ENCODE measurements at places on chromosomes 1 and 21.

- no peak for DNase-seq
These were observed 58.9 kb upstream of the CTTNBP2NL start for GRCh38 chr1:112337028-112337531.

GRCh38 chr1:148363439-148363810 lies 119.7 kb downstream of the PPIAL4G start:
- no peak for DNase-seq

GRCh38 chr1:92095874-92096273 lies 15.7 kb downstream of the BTBD8 start:
- DNase-seq = no peak

- no peak for DNase-seq
These were observed 159.8 kb upstream of the USP24 start for GRCh38 chr1:55374801-55375616.

DNA sequence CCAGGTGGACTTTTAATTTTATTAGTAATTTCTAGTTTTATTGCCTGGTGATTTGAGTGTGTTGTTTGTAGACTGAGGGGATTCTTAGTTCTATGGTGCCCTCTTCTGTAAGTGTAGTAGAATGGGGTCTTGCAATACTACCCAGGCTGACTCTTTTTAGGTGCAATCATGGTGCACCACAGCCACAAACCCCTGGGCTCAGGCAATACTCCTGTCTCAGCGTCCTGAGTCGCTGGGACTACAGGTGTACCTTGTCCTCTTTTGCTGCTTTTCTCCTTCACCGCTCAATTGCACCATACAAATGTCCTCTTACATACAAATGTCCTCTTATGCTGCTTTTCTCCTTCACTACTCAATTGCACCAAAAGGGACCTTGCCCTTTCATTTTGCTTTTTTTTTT lies 43.1 kb downstream of the SCP2 start:
- no peak for DNase-seq

GRCh38 chr1:109959974-109960744 lies 24.4 kb upstream of the AHCYL1 start:
- no peak for DNase-seq

DNA sequence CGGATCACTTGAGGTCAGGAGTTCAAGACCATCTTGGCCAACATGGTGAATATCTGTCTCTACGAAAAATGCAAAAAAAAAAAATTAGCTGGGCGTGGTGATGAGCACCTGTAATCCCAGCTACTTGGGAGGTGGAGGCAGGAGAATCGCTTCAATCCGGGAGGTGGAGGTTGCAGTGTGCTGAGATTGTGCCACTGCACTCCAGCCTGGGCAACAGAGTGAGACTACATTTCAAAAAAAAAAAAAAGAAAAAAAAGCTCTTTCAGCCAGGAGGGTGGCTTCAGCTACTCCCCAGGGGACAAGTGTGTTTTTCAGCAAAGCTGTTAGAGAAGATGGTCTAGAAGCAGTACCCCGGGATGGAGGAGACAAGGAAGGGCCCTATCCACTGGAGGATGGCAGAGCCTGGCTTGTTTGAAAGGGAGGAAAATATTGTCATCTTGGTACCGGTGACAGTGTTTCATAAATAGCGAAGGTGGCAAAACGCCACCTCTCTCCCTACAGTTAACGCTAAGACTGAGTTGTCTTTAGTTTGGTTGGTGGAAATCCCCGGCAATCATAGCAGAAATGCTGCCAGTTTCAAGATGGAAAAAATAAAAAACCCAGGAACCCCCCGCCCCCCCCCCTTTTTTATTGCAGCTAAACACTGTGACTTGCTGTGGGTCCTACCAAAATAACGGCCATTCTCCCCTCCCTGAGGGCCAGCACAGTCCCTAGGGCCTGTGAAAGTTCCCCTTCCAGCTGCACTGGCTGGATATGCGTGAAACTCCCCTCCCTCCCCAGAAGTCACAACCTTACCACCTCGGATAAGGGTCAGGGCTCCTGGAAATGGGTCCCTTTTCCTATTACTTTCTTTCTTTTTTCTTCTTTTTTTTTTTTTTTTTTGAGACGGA lies 3.5 kb downstream of the PIK3CD start:
- DNase-seq = no peak

GRCh38 chr1:156852418-156852874 lies 6.5 kb downstream of the INSRR start:
- DNase-seq = no peak

GRCh38 chr1:191279266-191279800 lies 801.7 kb upstream of the BRINP3 start:
- no peak for DNase-seq

GRCh38 chr1:74340656-74341055 lies 105.5 kb downstream of the TNNI3K start:
- no peak for DNase-seq

GRCh38 chr1:219772265-219773036 lies 155.9 kb downstream of the SLC30A10 start:
- no peak for DNase-seq

DNA sequence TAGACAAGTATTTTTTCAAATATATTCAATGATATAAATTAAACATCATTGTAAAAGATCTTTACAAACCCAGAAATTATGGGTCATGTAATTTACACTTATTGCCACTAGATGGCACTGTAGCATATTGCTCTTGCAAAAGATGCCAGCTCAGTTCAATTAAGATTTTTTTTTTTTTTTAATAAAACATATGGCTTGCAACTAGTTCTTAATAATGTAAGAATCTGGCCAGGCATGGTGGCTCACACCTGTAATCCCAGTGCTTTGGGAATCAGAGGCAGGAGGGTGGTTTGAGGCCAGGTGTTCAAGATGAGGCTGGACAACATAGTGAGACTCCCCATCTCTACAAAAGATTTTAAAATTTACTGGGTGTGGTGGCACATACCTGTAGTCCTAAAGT lies 49.4 kb upstream of the DESI2 start:
- no peak for DNase-seq

GRCh38 chr1:222314839-222315238 lies 233.1 kb downstream of the HHIPL2 start:
- DNase-seq = no peak

- no peak for DNase-seq
These were observed 95.9 kb upstream of the CCDC190 start for GRCh38 chr1:162956922-162957321.

- DNase-seq = no peak
These were observed 23.5 kb downstream of the UBE2T start for GRCh38 chr1:202317941-202318925.

- DNase-seq = no peak
These were observed 5.6 kb upstream of the AKR1A1 start for GRCh38 chr1:45545019-45545493.

GRCh38 chr1:230465691-230466090 lies 39.6 kb upstream of the PGBD5 start:
- no peak for DNase-seq

DNA sequence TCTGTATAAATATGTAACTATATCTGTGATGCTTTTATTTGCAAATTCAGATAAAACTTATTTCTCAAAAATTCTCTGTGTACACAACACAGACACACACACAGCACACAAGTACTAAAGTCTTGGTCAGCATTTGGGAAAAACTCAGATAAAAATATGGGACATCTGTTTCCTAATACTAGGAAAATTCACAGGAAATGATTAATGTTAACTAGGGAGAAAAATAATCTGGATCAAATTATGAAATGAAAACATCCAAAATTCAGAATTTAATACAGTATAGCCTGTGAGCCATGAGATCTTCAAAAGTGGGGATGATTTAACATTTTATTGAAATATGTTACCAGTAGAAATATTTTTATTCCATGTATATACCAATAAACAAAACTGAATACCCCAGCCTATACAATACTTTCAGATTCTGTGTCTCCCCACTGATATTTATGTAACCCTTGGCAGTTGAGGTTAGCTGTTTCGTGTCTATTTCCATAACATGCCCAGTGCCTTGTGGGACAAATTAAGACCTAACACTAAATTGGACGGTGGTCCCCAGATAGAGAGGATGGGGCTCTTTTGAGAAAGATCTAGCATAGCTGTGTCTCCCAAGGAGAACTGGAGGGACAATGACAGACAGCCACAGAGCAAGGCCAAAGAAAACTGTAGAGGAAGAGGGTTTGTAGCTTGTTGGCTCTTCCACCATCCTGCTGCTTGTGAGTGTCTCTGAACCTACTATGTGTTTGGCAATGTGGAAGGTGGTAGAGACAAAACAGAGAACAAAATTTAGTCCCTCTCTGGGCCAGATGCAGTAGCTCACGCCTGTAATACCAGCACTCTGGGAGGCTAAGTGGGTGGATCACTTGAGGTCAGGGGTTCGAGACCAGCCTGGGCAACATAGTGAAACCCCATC lies 47.2 kb downstream of the GNG12 start:
- DNase-seq = no peak

- DNase-seq = no peak
These were observed 680.1 kb downstream of the MATN1 start for GRCh38 chr1:30043256-30043655.

DNA sequence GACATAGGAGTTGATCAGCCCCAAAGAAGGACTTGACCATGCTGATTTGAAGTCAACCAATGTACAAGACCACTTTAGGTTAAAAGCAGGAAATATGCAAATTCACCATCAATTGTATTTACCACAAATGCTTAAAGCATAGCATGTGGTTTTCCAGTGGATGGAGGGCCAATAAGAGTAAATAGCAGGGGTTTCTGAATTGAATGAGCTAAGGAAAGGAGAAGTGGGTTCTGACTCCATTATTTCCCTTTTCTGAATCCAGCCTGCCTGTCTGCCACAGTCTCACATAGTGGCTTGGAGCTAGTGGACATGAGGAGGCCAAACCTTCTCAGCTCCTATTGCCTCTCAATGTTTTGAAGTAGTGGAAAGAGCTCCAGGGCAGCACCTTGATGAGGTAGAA lies 7.2 kb upstream of the TNFSF18 start:
- no peak for DNase-seq

DNA sequence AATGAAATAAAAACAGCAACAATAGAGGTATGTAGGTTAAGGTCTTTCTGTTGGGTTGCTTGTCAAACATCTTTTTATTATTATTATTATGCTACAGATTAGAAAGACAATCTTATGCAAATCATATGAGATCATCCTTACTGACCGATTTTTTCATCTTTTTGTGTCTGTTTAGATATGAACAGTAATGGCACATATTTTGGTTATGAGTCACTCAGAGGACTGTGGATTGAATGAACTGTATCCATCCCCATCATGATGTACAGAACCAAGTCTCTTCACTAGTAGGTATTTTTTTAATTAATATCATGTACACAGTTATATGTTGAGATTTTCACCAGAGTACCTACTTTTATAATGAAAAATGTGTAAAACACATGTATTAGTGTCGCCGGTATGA lies 159.1 kb downstream of the CHRM3 start:
- DNase-seq = no peak

DNA sequence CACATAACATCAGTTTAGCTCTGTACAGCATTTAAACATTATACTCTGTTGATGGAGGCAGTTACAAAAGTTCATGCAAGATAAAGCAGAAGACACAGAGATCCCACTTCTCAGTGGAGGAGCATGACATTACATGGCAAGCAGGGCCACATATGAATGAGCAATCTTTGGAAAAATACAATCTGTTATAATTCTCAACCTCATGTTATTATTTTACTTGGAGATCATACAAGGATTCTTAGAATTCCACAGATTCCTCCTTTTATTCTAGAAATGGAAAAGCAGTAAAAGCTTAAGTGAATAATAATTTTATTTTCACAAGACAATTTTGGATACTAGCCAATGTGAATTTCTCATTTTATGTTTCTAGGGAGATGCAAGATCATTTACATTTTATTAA lies 66.6 kb downstream of the IFI44 start:
- DNase-seq = no peak

DNA sequence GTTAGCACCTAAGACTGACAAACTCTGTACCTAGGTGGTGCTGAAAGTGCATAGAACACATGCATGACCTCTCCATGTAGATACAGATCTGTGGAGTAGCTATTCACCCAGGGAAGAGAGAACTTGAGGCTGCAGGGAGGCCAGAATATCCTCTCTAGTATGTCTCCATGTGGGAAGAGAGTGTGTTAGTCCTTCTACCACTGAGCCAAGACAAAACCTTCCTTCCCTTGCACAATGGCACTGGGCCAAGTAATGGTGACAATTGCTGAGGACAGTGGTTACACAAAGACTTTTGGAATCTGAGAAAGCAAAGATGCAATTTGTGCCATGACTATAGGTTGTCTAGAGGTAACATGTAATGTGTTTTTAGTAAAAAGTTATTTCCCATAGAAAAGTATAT lies 52.3 kb downstream of the C1orf198 start:
- DNase-seq = no peak

GRCh38 chr21:31335957-31336738 lies 7.9 kb downstream of the TIAM1 start:
- DNase-seq = no peak

- no peak for DNase-seq
These were observed 354.6 kb upstream of the C1orf87 start for GRCh38 chr1:60428127-60428526.

- no peak for DNase-seq
These were observed 88.6 kb upstream of the PLXNA2 start for GRCh38 chr1:208332774-208333126.

- DNase-seq = no peak
These were observed 178.9 kb upstream of the SNX7 start for GRCh38 chr1:98482611-98483010.
